Stimulated activated CD4-positive, alpha-beta T cell treated with anti-CD3 and anti-CD28 coated beads, Interleukin-1b, Interleukin-23, amount 100 ng/mL, for 1 hour (primary cell): ENCODE measurements at places on chromosomes 5 and 9.

DNA sequence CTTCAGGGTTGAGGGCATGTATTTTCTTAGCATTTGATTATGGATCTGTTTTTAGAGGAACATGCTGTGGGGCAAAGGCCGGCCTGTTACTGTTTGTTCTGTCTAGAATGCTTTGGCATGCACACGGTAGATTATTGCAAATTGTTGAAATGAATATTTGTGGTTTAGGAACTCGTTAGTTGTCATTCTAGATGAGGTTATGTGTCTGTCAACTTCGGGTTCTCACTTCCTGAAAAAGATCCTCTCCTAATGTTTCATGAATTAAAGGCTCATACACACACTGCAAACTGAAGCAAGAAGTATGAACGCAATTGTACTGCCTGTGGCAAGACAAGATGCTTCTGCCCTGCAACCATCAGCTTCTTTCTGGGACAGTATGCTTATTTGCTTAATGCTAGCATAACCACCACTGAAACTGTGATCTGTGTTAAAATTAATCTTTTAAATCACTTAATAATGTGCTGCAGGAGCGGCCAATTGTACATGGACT lies 99.6 kb downstream of the BASP1 start:
- no peak for DNase-seq

GRCh38 chr5:162672061-162672460 lies 604.5 kb downstream of the GABRG2 start:
- no peak for DNase-seq

DNA sequence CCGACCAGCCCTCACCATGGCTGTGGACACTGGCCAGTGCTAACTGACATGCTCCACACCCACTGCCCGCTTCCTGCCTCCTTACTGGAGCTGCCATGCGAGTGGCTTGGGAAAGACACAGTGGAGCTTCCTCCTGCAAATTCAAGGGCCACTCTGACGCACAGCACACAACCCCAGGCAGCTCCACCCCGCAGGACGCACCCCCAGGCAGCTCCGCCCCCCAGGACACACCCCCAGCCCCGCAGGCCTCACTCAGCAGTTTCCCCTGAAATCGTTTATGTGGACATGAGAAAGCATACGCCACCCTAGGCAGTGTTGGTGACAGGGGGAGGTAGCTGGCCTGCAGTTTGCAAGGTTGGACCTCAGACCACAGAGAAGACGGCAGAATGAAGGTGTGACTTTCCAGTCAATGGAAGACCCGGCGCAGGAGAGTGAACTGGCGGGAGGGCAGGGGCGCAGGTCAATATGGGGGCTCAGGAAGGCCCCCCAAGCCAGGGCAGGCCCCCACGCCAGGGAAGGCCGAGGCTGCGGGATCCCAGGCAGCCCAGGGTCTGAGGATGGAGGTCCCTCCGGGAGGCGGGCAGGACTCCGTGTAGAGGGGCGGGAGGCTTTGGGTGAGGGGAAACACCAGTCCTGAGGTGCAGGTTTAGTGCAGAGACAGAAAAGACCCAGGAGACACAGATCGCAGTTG lies 21.6 kb downstream of the LPCAT1 start:
- no peak for DNase-seq

DNA sequence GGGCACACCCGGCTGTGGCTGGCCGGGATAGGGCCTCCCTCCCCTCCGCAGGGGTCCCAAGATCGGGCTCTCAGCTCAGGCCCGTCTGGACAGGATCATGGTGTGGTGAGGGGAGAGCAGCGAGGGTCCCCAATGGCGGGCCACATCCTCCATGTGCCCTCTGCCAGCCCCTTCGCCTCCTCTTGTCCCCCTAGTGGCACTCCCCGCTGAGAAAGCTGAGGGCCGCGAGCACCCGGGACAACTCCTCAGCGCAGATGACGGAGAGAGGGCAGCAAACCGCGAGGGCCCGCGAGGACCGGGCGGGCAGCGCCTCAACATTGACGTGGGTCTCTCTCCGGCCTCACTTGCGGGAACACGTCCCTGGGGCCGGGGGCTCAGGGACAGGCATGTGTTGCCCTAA lies 24.6 kb downstream of the NKD2 start:
- DNase-seq, result no peak

- no peak for DNase-seq
These were observed 8.8 kb downstream of the PLGRKT start for GRCh38 chr9:5428794-5429528.

GRCh38 chr5:170425731-170426130 lies 36.6 kb upstream of the KCNMB1 start:
- DNase-seq, result no peak

DNA sequence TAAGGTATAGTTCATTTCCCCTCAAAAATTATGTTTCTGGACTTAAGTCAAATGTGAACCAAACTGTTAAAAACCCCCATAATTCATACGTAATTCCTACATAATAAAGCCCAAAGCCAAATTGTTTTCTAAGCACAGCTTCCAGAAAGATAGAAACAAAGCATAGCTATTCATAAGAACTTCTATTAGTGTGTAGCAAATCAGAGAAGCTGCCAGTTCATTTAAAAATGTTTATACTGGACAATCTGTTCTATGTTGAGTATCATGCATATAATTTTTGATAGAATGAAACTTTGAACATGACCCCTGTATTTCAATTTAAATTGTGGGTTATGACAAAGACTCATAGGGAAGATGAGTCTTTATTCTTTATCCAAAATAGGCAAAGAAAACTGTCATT lies 119.0 kb upstream of the TXNDC8 start:
- DNase-seq, result no peak

- no peak for DNase-seq
These were observed 20.8 kb downstream of the GABBR2 start for GRCh38 chr9:98687911-98688310.
